ENCODE measurements at places on chromosomes 16 and 17.

- no peak for DNase-seq
Observed at GRCh38 chr17:7292729-7293128, 1.7 kb downstream of the YBX2 start.

GRCh38 chr16:50271148-50272041, 5.0 kb downstream of the ADCY7 start:
- DNase-seq = no peak

DNA sequence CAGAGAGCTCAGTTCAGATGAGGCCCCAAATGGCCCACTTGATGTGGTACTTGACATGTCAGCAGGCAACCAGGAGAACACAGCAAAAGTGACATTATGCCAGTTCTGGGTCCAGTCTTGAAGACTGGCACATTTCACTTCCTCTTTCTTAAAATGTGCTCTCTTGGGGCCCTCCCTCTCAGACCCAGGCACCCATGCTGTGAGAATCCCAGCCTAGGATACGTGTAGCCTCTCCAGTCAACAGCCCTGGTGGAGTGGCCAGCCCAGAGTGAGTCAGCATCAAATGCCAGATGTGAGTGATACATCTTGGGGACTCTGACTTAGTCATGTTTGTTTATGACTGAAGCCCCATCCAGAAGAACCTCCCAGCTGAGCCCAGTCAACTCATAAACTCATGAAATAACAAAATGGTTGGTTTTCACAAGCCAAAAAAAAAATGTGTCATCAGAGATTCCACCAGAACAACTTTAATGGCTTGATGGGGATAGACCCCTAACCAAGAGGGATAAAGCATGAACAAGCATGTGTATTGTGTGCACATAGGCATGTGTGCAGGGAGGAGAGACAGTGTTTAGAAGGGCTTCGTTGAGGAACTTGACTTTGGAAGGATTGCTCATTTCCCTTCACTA, 82.5 kb upstream of the TNRC6C start:
- DNase-seq = no peak

DNA sequence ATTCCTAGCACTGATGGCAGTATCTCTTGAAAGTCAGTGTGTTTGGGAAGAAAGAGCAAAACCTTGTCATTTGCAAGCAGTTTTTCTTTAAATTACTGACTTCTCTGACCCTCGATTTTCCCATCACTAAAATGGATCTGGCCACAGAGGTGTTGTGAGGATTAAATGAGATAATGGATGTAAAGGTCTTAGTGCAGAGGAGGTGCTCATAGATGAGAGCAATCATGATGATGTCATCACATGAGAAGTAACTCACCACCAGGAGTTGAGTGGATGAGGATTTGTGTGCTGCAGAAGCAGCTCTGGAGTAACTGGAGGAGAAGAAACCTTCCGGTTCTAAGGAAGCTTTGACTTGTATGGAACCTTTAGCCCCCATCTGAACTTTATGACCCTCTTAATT, 30.6 kb downstream of the PITPNM3 start:
- no peak for DNase-seq

- no peak for DNase-seq
Observed at GRCh38 chr17:79793924-79794304, 3.0 kb downstream of the CBX8 start.

DNA sequence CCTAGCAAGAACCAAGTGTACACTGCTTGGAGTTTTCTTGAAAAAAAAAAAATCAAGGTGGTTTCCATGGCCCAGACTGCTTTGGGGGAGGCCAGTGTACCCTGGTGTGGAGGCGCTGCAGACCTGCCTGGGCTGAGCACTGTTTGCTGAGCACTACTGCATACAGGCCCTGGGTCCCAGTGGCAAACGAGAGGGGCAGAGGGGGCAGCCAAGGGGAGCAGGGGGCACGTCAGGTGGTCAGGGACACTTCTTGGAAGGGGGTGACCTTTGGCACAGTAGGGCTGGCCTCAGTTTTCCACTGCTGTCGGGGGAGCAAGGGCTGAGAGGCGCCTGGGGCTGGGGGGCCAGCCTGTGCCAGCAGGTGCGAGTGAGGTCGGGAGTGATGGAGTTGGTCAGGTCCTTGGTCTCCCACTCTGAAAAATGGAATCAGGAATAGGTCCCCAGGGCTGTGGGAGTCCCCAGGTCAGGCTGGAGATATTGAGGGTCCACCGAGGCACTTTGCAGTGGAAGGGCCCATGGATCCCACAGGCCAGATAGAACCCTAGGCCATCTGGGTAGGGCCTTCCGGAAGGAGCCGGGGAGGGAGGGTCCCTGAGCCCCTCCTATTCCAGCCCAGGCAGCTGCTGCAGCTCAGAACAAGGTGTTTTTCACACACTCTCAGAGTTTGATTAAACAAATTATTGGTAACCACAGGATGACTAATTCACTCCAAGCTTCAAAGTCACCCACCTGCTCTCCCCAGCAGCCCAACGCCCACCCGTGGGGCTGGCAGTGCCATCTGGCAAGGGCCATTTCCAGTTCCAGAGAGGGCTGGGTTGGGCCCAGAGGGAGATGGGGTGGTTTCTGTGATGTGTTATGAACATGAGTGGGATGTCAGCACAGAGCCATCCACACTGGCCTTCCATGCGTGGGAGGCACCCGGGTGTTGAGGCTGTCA, 3.5 kb downstream of the ZFPM1 start:
- DNase-seq = no peak

GRCh38 chr17:61784510-61784909, 78.8 kb downstream of the BRIP1 start:
- no peak for DNase-seq

DNA sequence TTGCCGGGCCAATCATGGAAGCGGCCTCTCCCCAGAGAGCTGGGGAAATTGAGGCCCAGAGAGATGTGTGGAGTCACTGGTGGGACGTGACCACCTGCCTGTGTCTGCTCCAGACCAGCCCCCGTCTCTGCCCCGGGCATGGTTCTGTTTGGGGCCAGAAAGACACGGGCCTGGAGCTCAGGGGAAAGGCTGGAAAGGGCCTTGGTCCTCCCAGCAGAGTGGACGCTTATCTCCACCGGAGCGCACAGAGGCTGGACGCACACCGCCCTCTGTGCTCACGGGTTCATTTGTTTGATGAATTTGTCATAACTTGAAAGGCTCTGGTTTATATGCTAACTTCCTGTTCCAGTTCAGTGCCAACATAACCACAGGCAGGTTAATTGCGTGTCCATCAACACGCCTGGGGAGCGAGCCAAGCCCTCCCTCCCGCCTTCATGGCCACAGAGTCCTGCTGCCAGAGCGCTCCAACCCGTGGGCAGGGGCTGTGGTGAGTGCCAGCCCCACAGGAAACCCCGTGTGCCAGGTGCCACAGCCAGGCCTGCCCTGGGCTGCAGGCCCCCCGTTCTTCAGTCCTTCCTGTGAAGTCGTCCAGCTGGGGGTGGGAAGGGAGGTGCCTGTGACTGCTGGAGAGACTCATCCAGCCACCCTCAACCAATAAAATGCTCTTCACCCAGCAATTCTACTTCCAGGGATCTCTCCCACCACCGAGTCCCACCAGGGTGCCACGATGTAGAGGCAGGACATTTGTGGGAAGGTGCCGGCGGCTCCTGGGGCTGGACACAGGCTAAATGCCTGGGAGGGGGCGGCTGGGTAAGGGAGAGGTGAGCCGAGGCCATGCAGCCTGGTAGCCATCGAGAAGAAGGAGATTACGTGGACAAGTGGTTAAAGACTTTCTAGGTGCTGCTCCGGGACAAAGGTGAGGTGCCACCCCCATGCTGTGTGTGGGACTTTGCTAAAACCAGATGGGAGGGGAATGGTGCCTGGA, 29.4 kb upstream of the BAHCC1 start:
- no peak for DNase-seq

GRCh38 chr17:57740235-57740528, 4.9 kb downstream of the CCDC182 start:
- DNase-seq = no peak

DNA sequence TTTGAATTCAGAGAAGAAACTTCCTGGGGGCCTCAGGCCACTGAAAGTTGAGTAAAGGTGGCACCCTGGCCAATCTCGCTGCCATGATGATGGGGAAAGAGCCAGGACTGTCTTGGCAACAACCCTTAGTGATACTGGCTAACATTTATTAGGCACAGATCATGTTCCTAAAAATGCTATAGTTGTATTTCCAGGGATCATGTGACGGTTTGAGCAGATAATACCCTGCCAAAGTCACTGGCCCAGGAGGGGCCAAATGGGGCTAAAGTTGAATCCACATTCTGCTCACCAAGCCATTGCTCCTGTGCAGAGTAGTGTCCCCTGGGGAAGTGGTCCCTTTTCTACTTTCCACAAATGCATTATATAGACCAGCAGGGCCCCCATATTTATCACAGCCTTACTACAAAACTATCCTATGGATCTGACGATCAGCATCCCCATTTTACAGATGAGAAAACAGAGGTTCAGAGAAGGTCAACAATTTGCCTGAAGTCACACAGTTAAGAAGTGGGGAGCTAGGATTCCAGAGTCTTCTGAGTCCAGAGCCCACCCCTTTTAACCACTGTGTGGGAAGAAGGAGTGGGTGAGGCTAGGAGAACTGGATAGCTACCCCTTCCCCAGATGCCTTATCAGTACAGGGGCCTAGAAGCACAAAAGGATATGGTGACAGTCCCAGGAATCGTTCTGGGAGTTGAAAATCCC, 300.0 kb upstream of the IRX3 start:
- DNase-seq = no peak

Measured in SHP77 treated with DMSO at 0.1 percent for 48 hours (cell line).